H9 (cell line): ENCODE measurements at places on chromosomes 2 and 18. TPM values are rescaled to one million over a fixed set of nuclear protein-coding genes. Genes with fewer than 3 reads are reported as not detected.

DNA sequence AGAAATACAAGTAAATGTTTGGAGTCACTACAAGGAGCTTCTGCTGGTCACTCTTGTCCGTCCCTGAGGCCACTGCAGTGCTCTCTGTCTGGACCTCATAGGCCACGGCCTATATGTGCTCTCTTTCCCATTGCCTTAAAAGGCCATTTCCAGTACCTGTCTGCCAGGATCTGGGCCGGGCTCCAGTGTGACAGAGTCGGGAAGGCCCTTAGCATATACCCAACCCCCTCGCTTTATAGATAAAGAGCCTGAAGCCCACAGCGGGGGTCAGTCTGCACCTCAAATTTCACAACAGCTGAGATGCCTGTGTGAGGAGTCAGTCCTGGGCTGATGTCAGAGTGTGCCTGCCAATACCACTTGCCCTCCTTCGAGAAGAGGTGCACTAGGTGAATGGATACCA is 39.9 kb downstream of the ADD2 start:
- peak; percentile 58 for DNase-seq

DNA sequence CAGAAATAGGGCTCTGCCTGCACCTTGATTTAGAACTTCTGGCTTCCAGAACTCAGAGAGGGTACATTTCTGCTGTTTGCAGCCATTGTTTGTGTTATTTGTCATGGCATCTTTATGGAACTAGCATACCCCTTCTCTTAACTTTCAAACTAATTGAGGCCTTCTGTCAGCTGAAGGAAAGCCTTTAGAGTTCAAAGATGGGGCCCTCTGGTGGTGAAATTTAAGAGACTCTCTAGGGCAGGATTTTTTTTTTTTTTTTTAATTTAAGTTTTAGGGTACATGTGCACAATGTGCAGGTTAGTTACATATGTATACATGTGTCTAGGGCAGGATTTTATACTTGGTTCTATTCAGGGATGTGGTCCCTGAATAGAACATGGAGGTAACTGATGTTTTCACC is 260.6 kb upstream of the LINC00305 start:
- DNase-seq: no peak

- peak; percentile 83 for DNase-seq
These were observed 24.7 kb upstream of the IMPA2 start for GRCh38 chr18:11956371-11957308.

GRCh38 chr18:33616556-33616955 is 38.5 kb downstream of the ASXL3 start:
- DNase-seq: no peak

DNA sequence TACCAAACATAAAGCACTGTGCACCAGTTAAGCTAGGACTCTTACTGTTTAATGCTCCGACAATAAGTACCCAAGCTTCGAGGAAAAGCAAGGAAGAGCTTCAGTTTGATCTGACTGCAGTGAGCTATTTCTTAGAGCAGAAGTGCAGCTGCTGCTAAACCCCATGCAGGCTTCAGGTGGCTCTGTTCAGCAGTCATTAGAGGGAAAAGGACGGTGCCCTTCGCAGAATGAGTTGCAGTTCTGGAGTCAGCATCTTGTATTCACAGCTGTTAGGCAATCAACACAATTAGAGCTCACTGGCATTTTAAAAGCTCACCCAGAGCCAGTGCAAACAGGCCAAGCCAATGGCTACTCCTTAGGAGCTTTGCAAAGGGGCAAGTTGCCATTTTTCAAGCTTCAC is 1.5 kb upstream of the CERKL start:
- peak; percentile 38 for DNase-seq

DNA sequence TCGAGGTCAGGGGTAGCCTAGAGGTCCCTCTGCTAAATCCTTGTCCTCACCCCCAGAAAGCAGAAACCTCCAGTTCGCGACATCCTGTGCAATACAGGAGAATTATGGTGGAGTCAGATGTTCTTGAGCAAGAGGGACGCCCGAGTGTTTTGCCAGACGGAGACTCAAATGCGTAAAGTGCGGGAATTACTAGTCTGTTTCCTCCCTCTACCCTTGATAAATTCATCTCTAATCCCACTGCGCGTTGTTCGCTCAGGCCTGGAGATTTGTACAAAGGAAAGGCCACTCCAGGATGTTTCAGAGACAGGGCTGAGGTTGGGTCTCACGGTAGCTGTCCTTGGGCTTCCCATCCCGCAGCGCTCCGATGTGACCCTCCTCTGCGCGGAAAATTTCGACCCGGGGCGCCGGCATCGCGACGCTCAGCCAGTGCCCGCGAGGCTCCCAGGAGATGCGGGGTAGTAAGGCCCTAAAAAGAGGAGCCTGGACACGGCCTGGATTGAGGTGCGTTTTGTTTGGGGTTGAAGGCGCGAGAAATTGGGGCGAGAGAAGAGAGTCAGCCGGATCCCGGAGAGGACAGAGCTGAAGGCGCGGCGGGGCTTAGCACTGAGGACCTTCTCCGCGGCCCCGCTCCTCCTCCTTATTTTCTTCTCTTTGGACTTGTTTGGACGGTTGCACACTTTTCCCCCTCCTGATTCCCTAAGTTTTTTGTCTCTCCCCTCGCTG is 2.6 kb upstream of the NEUROD1 start:
- DNase-seq: peak; percentile 30

DNA sequence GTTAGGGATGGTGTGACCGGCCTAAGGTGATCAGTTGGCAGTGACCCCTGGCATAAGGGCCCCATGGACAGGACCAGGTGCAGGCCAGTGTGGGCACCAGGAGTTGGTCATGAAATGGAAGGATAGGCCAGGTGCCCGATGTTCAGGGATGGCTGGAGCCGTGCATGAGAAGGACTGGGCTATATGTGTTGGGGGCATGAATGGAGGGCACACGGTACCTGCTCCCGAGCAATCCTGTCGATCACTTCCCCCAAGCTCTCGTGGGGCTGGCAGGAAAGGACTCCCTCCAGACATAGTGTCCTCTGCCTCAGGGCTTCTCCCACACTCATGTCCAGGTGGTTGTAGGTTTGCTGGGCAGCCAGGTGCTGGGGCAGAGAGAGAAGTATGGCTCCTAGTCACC is 7.6 kb downstream of the PRKAG3 start:
- DNase-seq: no peak

GRCh38 chr2:34093790-34094189 is 494.7 kb upstream of the FAM98A start:
- DNase-seq: no peak

GRCh38 chr2:159840616-159841015 is 42.6 kb upstream of the CD302 start:
- DNase-seq: no peak

DNA sequence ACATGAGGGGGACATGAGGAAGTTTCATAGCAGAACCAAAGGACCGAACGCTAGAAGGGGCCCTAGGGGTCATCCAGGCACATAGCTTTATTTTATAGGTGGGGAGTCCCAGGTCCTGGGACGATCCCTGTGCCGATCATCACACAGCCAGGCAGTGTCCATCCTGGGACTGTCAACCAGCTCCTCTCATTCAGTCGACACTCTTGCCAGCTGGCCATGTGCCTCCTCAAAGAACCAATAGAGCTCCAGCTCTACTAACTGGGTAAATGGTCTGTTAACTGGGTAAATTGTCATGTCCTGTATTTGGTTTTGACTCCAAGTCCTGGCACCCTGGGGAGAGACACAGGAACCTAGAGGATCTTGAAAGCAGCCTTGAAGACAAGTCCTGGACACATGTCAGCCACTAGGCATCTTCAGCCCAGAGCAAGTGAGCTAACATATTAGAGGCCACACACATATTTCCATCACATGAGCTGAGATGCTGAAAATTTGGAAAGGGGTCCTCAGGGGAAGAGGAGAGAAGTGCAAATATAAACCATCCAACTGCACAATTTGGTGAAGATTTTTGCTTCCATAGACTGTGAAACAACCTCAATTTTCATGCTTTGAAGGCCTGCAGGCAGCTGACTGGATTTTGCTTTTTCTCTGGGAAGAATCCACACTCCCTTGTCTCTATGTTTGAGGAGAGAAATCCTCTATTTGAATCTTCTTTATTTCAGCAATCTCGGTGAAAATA is 361.1 kb upstream of the SLC14A2 start:
- DNase-seq: no peak

GRCh38 chr2:170148161-170148560 is 29.8 kb upstream of the MYO3B start:
- DNase-seq: no peak

DNA sequence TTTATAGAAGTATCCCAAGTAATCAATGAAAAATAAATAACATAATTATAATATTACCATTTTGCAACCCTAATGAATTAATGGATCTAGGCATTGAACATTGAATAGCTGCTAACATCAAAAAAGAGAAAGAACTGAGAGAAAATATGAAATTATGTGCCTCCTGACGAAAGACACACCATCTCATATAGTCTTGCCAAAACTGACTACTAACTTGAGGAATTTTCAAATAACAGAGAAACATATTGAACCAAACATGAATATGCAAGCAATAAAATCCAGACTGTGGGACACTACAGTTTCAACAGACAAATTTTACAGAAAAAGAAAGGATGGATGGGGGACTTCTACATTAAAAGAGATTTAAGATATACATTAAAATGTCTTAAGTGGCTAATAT is 165.7 kb downstream of the WDPCP start:
- DNase-seq: no peak

- no peak for DNase-seq
These were observed 133.9 kb upstream of the CTAGE1 start for GRCh38 chr18:22551536-22552151.

DNA sequence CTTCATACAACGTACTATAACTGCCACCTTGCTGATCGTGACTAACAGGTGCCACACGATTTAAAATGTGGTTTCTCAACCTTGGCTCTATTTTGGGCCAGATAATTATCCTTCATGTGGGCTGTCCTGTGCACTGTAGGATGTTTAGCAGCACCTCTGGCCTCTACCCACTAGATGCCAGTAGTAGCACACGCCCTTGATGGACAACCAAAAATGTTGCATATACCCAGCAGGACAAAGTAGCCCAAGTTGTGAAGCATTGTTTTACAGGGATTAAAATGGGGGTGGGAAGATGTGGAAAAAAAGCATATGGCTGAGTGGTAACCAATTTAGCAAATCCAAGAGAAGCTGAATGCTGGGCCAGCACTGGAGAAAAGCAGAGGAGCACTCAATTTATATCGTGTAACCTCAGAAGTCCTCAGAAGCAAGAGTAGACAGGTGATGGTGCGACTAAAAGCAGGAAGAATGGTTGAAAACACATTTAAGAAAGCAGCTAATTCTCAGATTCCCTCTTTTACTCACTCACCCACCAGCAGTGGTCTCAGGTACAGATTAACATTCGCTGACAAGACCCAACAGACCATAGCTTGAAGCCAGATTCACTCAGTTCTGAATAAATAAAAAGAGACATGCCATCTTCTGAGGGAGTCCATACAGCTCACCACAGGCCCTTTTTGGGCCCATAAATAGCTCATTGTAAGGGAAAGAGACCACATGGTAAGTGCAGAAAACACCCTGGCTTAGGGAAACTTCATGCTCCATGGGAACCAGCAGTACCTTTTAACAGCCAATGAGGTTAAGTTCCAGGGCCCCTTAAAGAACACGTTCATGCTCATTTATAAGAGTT is 50.6 kb downstream of the RAPH1 start:
- DNase-seq: peak; percentile 33

DNA sequence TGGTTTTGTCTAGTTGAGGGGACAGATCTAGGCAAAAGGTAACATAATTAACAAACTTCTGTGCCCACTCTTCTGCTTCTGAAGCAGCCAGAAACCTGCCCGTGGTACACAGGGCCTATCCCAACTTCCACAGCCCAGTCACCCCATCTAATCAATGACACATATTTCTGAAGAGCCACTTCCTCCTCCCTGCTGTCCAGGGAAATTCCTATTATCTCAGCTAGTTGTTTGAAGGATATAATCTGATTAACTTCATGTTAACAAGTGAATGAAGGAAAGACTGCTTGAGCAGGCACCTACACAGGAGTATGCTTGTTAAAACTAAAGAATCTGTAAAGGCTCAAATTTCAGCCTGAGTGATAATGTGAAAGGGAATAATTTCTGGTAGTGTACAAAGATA is 61.4 kb downstream of the CCDC148 start:
- DNase-seq: no peak

- peak; percentile 44 for DNase-seq
These were observed 205.7 kb upstream of the ZSWIM2 start for GRCh38 chr2:187054501-187055319.

DNA sequence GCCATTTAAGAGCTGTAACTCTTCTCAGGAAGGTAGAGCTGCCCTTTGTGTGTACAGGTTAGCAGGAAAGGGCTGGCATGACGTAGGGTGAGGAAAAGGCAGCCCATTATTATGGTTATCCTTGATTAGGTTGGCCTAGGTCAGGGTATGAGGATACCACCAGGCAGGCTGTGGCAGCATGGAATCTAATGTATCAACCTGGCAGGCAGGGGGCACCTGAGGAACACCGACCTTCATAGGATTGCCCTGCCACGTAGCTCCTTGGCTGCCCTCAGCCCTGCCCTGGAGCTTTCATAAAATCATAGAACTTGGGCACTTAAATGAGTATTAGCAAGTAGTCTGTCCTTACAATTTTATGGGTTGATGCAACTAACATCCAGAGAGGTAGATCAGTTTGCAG is 261.6 kb downstream of the LTBP1 start:
- no peak for DNase-seq

DNA sequence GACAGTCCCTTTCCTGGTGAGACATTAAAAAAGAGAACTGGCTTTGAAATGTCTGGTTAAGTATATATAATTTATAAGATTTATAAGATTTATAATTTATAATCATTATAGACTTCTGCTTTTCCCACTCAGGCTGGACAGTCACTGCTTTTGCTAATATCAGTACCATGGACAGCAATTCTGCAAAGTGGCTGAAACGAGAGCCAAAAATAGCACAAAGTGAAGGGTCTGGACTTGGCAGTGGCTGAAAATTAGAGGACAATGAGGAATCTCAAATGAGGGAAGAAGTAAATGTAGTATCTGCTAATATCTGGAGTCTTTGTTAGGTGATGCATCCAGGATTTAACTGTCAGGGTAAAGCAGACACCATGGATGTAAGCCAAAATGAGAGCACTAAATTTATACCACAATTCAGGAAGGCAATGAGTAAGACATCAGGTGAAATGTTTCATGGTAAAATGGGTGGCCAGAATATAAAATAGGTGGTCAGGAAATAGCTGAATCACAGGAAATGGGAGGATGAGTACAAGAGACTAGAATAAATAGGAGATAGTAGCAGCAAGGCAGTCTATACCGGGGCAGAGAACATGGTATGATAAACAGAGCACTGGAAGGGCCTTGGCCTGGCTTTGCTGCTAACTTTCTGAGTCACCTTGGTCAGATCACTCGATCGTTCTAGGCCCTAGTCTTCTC is 39.6 kb upstream of the BOD1L2 start:
- no peak for DNase-seq

GRCh38 chr2:74740741-74741431 is 86.8 kb downstream of the SEMA4F start:
- peak; percentile 42 for DNase-seq

Gene RBKS
- 1.6 and 2.3 TPM in 2 replicates for total RNA-seq

Gene DPYSL5
- total RNA-seq: 6.4 and 6.9 TPM in 2 replicates

Gene LIMS3
- total RNA-seq: 0.46 and 0.83 TPM in 2 replicates

Gene ANKRD30B
- not detected in 2 replicates for total RNA-seq

Gene GYPC
- 13.6 and 14.0 TPM in 2 replicates for total RNA-seq

Gene DHRS9
- total RNA-seq: not detected in 2 replicates

Gene MEP1B
- total RNA-seq: not detected in 2 replicates

Gene CHPF
- 45.1 and 46.5 TPM in 2 replicates for total RNA-seq

Gene MLPH
- 3.4 TPM in 2 replicates for total RNA-seq

Gene TMEM169
- 0.97 and 1.0 TPM in 2 replicates for total RNA-seq

Gene GPR55
- total RNA-seq: 0.11 TPM in 1 of 2 replicates, not detected in the other

Gene ZNF521
- total RNA-seq: 1.5 and 3.3 TPM in 2 replicates

Gene FAM237A
- total RNA-seq: not detected in 2 replicates

Gene DIPK1C
- total RNA-seq: not detected in 2 replicates
